ENCODE measurements at places on chromosomes 12 and 14.

- no peak for DNase-seq
Measured at GRCh38 chr12:47818467-47819137, 1.1 kb downstream of the HDAC7 start.

DNA sequence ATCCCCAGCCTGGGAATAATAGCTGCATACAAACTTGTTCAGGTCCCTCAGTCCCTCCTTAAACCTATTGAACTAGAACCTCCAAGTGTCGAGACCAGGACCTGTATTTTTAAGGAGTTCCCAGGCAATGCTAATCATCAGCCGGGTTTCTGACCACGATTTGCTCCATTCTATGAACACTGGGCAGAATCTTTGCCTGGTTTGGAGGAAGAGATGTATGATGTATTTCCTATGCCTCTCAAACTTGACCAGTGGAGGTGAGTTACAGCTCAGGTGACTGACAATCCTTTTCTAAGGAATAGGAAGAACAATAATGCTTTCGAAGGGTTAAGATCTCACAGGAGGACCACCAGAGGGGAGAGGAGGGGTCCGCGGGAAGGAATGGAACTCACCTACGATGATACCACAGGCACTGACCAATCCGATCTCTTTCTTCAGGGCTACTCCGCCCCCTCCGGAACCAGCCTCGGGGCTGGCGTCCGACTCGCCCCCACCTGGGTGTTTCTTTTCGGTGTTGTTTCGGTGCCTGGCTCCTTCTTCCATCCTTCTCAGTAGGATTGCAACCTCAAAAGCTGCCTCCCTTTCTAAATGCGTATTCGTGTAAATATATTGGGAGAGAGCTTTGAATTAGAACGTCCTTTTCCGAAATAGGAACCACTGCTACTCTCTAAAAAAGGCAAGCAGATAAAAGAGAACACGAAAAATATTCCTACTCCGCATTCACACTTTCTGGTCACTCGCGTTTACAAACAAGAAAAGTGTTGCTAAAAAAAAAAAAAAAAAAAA, 895 bp downstream of the SLC7A8 start:
- DNase-seq, result no peak

- DNase-seq, result no peak
Measured at GRCh38 chr12:57621497-57622292, 10.5 kb downstream of the ARHGEF25 start.

GRCh38 chr14:93017301-93017797, 94.4 kb downstream of the CHGA start:
- DNase-seq, result no peak

DNA sequence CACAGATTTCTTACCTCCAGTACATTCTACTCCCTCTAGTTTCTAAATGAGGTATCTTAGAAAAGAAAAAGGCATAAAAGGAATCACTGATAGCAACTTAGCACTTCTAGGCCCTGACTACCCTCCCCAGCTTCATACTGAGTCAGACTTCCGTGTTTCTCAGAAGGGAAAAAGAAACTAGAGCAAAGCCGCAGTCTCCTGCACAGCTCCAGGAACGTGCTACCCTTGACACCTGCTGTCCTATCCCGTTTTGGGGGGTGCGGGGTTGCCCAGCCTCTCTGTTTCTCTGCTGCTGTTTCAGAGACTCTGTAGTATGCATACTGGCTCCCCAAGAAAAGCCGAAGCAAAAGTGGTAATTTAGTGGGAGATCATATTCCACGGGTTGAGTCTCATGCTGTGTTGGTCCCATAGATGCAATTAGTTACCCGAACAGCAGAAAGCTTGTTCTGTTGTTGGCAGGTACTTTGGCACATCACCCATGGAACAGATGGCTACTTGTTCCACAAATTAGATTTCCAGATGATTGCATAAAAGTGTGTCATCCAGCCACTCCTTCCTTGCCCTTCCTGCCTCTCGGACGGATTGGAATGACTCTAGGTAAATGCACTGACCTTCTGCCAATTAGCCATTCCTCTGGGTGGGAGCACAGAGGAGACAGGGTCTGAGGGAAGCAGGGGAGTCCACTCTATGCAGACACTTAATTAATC, 438.1 kb downstream of the FUT8 start:
- no peak for DNase-seq

DNA sequence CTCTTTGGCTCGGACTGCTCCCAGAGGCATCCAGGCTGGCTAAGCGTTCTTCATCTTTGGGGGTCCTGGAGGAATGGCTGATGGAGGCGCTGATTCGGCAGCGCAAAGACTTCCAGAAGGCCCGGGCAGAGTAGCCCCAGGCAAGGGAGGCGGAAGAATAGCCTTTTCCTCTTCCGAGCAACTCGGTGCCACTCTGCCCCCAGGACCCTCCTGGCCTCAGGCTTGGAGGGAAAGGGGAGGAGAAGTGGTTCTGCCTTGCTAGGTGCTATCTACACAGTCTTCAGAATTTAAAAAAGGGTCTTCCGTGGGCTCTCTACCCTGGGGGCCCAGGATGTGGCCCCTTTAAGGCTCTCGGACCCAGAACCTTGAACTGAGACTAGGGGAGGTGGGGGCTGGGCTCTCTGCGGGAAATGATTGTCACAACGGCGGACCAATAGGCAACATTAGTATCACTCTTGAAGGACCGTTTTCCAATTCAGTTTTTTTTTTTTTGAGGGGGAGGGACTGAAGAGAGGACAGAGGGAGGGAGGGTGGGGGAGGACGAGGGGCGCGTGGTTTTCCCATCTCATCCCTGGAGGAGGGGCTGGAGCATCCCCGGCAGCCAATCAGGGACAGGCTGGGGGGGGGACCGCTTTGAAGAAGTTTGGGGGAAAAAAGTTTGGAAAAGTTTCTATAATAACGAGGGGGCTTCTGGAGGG, at the start of gene NFATC4:
TSS of gene NFATC4 (plus strand) at position 671 of the 698 bp plus-strand sequence. CDS start 157 bp downstream, outside the sequence.
- DNase-seq, result peak; percentile 76

DNA sequence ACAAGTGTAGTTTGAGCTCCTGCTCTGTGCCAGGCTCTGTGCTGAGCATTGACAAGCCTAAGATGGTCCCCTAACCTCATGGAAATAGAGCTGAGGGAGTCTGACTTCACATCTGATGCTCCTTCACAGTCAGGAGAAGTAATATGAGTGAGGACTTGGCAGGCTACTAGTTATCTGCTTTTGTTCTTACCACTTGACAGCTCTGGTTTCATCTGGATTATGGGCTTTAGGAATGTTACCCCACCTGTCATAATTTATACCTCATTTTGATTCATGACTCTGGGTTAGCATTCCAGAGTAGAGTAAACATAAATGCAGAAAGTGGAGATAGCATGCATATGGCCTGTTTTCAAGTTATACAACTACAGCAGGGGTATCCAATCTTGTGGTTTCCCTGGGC, 40.5 kb downstream of the ATP6V1D start:
- DNase-seq, result no peak

DNA sequence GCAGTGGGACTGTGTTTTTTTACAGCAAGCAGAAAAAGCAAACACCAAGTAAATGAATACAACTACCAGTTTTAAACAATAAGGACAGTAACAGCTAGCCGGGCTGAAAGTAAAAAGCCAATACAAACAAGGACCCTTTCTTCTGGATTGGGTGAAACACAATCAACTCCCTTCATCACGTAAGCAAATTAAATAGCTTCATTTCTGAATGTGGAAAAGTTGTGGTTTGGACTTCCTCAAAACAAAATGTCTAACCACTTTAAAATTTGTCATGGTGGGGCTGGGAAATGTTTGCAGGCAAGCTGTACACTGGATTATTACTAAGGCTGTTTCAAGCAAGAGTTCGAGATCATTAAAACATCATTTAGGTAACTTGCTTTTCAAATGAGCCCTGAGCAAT, 47.4 kb downstream of the TCHP start:
- DNase-seq, result no peak

- DNase-seq, result no peak
Measured at GRCh38 chr14:23661542-23661941, 25.4 kb downstream of the DHRS2 start.

DNA sequence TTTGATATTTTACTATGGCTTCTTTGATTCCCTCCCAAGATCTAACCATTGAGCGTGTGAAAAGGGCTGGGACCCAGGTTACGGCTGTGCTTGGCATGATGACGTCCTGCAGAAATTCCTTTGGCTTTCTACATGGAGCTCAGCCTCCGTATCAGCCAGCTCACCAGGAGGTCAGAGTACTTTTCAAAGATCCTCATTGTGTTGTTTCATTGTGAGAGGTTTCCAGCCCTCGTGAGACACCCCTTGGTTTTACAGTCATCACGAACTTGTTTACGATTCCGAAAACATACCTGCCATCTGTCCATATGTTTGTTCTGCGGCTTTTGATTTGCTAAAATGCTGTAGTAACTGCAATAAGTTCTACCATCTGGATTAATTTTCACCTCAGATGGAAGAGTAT, 453.1 kb downstream of the TMEM121 start:
- DNase-seq, result no peak

DNA sequence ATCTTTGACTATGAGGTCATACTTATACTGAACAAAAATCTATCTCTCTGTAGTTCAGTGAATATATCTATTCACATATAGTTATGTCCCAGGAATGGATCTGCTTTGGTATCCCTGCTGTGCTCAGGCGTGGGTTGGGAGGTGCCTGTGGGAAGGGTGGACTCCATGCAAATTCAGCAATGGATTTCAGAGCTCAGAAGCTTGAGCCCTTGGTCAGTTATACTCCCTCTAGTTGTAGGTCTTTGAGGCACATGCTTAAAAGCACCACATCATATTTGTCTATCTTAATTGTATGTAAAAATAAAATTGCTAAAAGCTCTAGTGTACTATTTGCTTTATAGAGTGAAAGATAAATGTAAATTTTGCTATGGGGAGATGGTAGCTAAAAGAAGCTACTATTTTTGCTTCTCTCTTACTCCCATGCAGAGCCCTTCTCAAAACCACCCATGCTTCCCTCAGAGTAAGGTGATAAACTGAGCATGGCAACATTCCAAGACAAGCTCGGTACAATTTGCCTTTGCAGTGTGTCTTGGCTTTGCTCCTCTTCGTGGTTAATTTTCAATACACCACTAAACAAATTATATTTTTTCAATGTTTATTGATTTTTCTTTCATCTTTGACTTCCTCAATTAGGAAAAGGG, 54.9 kb downstream of the SLC16A7 start:
- DNase-seq, result no peak

GRCh38 chr12:49825971-49826421, 2.2 kb downstream of the NCKAP5L start:
- no peak for DNase-seq
